ENCODE measurements at places on chromosomes 16 and 17.

GRCh38 chr17:81067391-81067811 lies 32.5 kb downstream of the BAIAP2 start:
- no peak for DNase-seq

GRCh38 chr17:6254036-6254435 lies 180.9 kb downstream of the AIPL1 start:
- DNase-seq = no peak

DNA sequence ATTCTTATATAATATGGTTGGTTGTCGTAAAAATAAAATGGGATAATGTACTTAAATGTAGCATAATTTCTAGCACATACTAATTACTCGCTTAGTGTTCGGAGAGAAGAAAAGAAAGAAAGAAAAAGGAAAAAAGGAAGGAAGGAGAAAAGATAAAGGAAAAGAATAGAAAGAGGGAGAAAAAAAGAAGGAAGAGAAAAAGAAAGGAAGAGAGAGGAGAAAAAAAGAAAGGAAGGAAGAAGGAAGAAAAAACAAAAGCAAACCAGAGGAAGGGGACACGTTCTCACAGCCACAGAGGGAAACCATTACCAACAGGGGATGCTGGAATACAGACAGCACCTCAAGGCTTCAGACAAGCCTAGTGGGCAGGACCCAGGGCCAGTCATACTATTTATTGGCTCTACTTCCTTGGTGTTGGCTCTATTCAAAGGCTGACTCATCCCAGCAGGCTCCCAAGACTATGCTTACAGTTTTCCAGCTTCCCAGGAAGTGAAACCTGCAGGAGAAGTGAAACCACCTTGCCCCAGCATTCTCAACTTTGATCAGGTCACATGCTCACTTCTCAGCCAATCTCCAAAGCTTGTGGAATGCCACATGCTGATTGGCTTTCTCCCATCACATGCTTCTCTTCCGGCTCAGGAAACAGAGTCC lies 273.5 kb upstream of the IRX5 start:
- no peak for DNase-seq

- DNase-seq = no peak
Measured at GRCh38 chr16:59905606-59906005, 1171.5 kb upstream of the GOT2 start.

DNA sequence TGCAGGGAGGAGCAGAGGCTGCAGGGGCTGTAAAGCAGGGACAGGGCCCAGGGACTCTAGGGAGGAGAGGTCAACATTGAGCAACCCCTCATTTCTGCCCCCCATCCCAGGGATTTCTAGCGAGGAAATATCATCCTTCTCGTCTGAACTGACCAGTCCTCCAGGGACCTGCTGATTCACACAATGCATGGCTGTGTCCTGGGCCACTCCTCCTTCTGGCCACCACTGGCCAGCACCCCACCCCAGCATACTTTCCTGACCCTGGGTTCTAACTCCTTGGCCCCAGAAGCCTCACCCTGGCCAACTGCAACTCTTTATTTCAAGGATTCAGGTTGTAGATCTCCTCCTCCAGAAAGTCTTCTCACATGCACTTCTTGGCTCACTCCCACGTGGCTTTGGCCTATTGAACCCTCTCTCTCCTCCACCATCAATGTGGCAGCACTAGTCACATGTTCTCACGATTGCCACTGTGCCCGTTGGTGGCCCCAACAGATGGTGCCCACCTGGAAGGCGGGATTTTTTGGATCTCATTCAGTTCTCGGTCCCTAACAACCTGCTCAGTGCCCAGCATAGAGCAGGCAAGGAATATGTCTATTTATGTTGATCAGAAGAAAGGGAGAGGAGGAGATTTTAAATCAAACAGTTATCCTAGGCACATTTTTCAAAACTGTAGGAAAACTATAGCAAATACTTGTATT lies 41.5 kb downstream of the CUEDC1 start:
- no peak for DNase-seq

DNA sequence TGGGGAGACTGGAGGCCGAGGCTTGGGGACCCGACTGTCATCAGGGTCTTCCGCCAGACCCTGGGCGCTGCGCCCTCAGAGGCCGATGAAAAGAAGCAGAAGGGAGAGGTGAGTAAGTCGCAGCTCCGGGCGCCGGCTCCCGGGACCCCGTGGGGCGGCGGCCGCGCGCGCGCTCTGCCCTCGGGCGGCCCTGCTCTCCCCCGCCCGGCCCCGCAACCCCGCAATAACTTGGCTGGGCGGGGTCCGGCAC lies 392 bp upstream of the ABHD15 start:
- no peak for DNase-seq

GRCh38 chr17:76281573-76282371 lies 16.6 kb downstream of the UBALD2 start:
- no peak for DNase-seq

GRCh38 chr16:54052271-54052670 lies 234.3 kb downstream of the IRX3 start:
- DNase-seq = no peak

GRCh38 chr17:45364531-45365390 lies 47.9 kb upstream of the MAP3K14 start:
- DNase-seq = no peak

- no peak for DNase-seq
Measured at GRCh38 chr16:67943619-67944504, at the start of gene LCAT. LCAT (minus strand) TSS chr16:67944120; CDS start chr16:67944101, 19 bp downstream.

DNA sequence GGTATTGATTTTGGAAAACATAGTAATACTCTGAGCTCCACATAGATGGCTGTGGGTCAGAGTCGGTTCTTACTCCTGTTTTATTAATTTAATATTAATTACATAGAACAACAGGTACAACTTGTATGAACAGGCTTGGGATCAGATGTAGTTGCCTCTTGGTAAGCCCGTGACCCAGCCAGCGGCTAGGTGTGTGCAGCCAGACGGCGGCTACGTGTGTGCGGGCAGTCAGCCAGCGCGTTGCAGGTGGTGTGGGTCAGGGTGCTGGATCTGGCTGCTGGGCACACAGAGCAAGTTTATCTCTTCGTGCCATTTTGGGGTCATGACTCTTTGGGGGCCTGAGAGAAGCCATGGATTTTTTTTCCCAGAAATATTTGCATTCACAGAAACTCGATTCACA lies 30.3 kb downstream of the DBNDD1 start:
- DNase-seq = no peak

DNA sequence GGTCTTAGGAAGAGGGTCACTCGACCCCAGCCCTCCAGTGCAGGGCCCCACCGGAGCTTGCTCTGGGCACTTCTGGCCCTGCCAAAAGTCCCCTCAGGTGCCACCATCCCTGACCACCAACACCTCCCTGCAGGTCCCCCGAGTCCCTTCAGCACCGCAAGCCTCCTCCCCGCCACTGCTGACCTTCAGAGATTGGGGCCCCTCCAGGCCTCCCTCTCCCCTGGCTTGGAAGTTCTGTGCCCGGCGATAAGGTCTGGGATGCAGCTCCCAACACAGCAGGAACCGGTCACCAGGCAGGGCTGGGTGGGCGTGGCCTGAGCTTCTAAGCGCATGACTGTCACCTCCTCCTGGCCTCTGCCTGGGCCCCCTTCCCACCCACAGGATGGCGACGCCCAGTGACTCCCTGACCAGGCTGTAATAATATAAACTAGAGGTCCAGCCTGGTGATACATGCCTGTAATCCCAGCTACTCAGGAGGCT lies 11.2 kb downstream of the PIEZO1 start:
- no peak for DNase-seq

DNA sequence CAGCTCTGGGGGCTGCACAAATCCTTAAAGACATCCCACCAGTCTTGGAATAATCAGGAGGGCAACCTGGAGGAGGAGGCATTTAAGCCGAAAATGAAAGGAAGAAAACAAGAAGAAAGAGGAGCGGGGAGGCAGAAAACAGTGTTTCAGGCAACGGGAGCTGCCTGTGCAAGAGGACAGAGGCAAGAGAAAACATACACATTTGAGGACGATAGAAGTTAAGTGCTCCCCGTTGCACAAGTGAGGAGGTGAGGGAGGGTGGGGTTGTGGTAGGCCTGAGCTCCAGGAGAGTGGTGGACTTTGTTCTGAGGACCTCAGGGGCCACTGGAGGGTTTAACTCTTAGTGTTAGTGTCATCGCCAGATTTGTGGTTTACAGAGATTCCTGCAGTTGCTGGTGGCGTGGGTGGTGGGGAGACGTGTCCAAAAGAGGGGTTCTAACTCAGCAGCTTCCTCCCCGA lies 27.6 kb upstream of the CIBAR2 start:
- DNase-seq = no peak

DNA sequence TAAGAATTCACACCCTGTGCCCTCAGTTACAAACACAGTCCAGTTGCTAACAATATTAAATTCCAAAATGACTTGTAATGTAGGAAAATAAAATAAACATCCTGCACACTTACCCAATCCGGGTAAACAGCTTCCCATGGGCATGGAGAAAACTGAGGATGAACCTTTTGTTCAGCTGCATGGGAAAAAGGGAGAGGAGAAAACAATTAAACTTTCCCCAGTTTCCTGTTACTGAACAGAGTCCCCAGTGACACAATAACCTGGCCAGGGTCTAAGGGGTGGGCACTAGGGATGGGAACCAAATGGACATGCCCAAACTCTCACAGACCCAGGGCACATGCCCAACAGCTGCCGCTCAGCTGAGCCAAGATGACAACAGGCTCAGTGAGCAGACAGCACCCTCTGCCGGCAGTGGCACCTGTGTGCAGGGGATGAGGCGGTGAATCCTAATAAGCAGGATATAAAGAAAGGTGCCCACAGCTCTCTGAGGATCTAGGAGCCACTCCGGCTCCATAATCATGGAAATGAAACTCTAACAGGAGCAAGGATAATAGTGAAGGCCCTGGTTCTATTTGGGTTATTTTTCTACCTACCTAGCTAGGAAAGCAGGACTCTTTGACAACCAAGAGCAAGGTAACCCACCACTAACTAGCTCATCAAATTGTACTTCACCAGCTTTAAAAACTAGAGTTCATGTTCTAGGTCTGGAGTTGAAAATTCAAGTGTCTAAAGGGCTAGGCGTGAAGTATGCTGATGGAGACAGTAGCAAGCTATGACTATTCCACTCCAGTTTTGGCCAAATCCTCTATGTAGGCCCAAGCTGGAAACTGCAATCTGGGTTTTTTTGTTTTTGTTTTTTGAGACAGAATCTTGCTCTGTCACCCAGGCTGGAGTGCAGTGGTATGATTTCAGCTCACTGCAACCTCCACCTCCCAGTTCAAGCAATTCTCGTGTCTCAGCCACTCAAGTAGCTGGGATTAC lies 58.8 kb downstream of the SMG6 start:
- DNase-seq = peak; percentile 63

GRCh38 chr17:79942011-79942405 lies 93.7 kb downstream of the TBC1D16 start:
- DNase-seq = no peak

GRCh38 chr17:42779304-42779935 lies 990 bp upstream of the WNK4 start:
- no peak for DNase-seq

DNA sequence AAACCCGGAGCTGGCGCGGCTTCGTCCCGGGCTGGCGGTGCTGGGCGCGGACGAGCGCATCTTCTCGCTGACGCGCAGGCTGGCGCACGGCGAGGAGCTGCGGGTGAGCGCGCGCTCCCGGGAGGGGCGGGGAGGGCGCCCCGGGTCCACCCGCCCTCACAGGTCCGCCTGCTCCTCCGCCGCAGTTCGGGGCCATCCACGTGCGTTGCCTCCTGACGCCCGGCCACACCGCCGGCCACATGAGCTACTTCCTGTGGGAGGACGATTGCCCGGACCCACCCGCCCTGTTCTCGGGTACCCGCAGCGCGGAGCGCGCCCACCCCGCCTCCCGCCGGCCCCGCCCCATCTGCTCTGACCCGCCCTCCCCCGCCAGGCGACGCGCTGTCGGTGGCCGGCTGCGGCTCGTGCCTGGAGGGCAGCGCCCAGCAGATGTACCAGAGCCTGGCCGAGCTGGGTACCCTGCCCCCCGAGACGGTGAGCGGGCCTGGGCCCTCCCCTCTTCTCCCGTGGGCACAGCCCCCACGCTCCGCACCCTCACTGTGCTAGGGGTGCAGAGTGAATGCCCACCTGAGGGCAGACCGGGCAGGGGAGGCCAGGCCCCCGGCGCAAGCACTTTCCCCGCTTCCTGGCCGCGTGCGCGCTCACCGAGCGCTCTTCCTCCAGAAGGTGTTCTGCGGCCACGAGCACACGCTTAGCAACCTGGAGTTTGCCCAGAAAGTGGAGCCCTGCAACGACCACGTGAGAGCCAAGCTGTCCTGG lies 1.4 kb downstream of the HAGHL start:
- no peak for DNase-seq
